NCI-H774 (cell line): ENCODE measurements at places on chromosomes 2 and 18.

DNA sequence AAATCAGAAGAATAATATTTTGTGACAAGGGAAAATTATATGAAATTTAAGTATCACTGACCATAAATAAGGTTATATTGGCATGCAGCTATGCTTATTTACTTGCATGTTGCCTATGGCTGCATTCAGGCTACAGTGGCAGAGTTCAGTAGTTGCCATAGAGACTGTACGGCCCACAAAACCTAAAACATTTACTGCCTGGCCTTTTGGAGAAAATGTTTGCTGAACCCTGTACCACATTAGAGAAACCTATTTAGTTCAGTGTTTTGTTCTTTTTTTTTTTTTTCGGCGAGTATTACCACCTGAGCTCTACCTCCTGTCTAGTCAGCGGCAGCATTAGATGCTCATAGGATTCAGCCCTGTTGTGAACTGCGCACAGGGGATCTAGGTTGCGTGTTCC is 163.7 kb downstream of the MCFD2 start:
- no peak for DNase-seq

DNA sequence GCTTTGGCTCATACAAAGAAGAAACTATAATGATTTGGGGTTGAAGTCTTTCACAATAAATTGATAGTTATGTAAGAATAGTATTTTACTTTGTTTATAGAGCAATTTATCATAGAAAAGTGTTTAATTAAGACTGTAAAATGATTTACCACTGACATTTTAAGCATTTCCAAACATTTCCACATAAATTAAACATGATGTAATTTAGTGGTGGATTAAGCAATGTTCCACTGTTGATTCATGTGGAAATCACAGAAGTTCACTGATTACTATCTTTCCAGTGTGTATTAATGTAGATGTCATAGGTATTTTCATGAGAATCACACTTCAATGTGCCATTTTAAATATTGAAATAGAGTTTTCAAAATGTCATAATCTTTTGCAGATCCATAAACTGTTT is 40.1 kb upstream of the GRB14 start:
- DNase-seq, result no peak

- DNase-seq, result no peak
These were observed 181.0 kb upstream of the ETAA1 start for GRCh38 chr2:67216103-67216502.

DNA sequence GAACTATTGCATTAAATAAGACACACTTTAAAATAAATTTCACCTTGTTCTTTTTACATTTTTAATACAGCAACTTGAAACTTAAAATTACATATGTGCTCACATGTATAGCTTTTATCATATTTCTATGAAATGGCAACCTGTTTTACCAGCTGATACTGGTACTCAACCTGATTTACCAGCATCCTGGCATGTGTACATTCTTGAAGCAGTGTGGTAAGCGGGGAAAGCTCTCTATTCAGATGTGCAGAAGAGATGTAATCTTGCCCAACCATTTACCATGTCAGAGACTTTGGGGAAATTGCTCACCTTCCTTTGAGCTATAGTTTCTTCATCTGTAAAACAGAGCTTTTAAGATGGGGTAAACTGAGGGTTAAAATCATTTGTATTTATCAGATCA is 133.2 kb downstream of the CCDC148 start:
- DNase-seq, result no peak
